Epithelial cell of esophagus (primary cell): ENCODE measurements at places on chromosomes 6 and 20.
A peak's percentile ranks its signal among the peaks of the same experiment; 100 is the strongest.

DNA sequence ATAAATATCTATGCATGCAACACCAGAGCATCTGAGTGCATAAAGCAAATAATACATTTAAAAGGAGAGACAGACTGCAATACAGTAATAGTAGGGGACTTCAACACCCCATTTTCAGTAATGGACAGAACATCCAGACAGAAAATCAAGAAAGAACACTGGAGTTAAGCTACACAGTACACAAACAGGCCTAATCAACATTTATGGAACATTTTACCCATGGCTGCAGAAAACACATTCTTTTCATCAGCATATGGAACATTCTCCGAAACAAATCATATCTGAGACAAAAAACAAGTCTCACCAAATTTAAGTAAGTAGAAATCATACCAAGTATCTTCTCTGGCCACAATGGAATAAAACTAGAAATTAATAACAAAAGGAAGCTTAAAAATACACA is 50.5 kb downstream of the REV3L start:
- no peak for DNase-seq

GRCh38 chr6:70379473-70380013 is 33.8 kb upstream of the FAM135A start:
- no peak for DNase-seq

- DNase-seq, result no peak
Observed at GRCh38 chr6:78523622-78524021, 343.7 kb upstream of the IRAK1BP1 start.

DNA sequence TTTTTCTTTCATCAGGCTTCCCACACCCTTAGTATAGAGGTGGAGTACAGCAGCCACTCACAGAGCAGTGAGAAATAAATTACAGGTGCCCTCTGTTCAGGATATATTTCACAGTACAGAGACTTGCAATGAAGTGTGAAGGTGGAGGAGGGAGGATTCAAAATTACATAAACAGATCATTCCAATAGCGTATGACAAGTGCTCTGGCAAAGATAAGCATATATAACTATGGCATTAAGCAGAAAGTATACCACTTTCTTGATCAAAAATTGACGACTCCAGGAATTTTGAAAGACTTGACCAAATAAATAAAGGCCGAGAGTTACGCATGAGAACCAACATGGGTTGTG is 108.7 kb downstream of the GPX5 start:
- DNase-seq, result no peak

GRCh38 chr6:168147205-168147738 is 68.3 kb upstream of the FRMD1 start:
- DNase-seq, result no peak

DNA sequence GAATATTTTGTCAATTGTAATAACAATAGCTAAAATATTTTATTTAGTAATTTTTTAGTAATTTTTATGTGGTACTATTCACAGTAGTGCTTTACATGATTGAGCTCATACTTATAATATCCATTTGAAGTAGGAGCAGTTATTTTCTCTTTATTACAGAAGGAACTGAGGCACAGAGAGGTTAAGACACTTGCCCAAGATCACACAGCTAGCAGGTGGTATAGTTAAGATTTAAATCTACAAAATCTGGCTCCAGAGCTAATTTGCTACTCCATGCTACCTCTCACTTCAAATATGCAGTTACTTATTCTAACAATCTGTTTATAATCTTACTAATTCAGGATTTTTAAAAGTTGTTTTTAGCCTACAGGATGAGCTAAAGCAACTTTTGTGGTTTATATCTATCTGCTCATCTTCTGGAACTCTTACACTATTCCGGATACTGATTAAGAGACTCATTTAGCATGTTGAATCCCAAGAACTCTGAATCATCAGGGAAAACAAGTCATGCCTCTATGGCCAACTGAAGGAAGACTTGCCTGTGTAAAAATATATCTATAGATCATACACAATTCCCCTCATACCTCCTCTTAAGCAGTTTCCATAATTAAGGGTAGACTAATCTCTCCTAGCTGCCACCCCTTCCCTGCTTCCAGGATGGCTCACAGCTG is 324.2 kb downstream of the UBE3D start:
- no peak for DNase-seq

GRCh38 chr6:53192682-53193188 is 44.1 kb upstream of the GCM1 start:
- no peak for DNase-seq

GRCh38 chr6:111871207-111871606 is 2.0 kb downstream of the FYN start:
- DNase-seq, result no peak

- no peak for DNase-seq
Observed at GRCh38 chr6:16471222-16471909, 233.0 kb downstream of the GMPR start.

DNA sequence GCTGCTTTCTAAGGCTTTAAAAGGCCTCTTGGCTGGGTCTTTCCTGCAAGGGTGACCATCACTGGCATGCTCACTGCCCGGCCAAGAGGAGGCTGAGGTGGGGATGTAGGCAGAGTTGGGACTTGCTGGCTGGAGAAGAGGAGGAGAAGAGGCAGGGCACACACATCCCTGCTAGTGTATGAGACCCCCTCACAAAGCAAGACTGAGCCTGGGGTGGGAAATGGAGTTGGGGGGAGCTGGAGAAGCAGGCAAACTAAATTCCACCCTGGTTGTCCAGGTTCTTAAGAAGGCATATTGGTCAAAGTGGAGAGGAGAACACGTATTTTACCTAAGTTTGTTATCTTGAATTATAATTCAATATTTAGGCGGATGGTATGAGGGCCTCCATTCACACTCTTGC is 1.7 kb upstream of the KIZ start:
- DNase-seq, result no peak

DNA sequence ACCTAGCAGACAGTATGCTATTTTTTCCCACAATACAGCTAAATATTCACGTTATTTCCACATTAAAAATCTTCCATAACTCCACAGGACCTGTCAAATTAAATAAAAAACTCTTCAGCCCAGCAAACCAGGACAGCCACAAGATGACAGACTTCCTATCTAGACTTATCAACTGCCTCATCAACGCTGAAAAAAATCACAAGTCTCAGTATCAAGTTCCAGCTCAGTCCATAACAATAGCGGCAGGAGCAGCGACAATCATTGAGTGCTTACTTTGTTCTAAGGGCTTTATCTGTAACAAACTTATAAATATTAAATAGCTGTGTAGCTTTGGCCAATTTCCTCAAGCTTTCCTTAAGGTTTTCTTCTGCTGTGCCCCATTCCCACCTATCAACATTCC is 24.7 kb downstream of the RCAN2 start:
- DNase-seq, result no peak

DNA sequence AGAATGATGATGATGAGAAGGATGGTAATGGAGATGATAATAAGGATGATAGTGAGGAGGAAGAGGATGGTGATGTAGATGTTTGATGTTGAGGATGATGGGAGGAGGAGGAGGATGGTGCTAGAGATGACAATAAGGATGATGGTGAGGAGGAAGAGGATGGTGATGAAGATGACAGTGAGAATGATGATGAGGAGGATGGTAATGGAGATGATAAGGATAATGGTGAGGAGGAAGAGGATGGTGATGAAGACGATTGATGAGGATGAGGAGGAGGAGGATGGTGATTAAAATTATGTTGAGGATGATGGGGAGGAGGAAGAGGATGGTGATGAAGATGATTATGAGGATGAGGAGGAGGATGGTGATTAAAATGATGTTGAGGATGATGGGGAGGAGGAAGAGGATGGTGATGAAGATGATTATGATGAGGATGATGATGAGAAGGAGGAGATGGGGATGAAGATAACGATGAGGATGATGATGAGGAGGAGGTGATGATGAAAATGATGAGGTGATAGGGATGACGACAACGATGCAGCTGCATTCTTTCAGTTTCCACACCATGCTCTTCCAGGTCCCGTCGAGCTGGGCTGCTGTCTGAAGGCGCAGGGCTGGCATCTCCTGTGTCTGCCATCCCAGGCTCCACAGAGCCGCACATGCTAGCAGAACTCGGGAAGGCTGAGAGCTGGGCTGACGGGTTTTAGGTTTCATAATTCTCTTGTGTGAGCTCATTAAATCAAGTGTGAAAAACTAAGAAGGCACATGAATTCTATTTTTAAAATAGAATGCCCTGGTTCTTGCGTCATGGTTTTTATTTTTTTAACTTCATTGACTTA is 274.9 kb downstream of the SMOC2 start:
- DNase-seq, result no peak

- DNase-seq, result no peak
Observed at GRCh38 chr20:47727170-47727880, 58.0 kb downstream of the SULF2 start.

DNA sequence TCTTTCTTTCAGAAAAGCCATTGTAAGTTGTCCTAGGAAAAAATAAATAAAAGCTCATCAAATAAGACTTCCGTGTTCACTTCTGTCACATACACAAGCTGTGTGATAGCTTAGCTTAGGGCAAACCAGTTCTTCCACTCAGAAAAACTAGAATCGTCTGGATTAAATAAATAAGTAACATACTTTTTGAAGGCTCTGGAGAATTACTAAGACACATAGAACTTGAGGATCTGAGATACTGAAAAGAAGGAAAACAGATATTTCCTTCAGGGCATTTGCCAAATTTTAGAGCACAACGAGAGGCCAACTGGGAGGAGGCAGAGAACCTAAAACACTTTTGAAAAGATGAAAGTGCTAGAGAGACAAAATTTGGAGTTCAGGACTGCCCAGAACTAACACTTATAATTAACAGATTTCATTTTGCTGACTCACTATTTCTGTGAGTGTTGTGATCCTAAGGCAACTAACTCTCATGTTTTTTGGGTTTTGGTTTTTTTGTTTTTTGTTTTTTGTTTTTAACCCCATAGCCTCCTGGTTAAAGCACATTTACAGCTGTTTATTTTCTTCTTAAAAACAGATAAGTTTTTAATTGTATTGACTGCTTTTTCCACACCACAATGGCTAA is 38.7 kb upstream of the THEMIS start:
- DNase-seq, result peak; percentile 51

GRCh38 chr20:56909918-56910714 is 281.0 kb downstream of the TFAP2C start:
- no peak for DNase-seq

DNA sequence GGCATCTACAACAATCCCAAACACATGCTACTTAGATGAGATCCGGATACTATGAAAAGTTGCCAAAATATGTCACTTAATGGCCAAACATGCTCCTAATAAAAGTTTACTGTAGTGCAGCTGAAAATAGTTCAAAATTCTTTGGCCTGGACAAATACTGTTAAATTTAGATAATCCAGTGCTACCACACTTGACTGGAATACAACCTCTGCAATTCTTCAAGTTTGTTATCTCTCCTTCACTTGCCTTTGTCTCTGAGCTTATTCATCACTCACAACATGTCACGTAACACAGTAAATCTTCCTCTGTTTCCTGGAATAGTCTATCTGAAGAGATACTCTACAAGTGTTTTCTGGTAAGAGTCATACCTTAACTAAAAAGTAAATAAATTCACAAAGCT is 10.5 kb upstream of the PLN start:
- DNase-seq, result no peak

GRCh38 chr6:80331522-80331921 is 225.1 kb downstream of the BCKDHB start:
- DNase-seq, result no peak

DNA sequence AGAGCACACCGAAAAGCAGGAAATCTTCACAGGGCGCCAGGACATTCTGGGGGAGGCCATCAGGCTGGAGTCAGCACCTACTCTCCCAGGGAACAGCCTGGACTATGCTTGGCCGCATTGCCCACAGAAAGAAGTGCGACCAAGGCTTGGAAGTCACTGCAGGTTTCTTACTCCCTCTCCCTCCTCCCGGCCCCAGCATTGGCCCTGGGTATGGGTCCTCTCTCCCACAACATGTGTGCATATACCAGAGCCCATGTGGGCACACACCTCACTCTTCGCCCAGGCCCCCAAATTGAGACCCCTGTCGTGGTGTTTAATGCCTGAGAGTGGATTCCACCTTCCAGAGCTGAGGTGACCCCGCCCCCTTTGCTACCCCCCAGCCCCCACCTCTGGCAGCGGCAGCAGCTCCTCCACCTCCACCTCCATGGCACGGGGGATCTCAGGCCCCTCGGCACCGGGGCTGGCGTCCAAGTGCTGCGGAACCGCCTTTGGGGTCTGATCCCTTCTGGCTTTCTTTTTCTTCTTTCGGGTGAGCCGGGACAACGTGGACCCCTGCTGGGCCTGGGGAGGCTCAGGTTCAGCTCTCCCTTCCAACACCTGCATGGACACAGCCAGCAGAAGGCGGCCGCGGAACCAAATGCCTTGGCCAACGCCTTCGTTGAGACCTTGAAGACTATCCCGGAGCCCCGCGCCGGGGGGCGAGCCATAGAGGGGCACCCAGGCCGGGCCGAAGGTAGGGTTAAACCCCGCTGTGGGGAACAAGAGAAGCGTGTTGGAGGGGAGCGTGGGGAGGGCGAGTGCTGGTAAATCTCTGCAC is 15.2 kb upstream of the SPAG4 start:
- no peak for DNase-seq

- no peak for DNase-seq
Observed at GRCh38 chr6:37187321-37188022, 17.5 kb downstream of the PIM1 start.

GRCh38 chr6:142568857-142569597 is 267.2 kb downstream of the ADGRG6 start:
- peak; percentile 23 for DNase-seq

DNA sequence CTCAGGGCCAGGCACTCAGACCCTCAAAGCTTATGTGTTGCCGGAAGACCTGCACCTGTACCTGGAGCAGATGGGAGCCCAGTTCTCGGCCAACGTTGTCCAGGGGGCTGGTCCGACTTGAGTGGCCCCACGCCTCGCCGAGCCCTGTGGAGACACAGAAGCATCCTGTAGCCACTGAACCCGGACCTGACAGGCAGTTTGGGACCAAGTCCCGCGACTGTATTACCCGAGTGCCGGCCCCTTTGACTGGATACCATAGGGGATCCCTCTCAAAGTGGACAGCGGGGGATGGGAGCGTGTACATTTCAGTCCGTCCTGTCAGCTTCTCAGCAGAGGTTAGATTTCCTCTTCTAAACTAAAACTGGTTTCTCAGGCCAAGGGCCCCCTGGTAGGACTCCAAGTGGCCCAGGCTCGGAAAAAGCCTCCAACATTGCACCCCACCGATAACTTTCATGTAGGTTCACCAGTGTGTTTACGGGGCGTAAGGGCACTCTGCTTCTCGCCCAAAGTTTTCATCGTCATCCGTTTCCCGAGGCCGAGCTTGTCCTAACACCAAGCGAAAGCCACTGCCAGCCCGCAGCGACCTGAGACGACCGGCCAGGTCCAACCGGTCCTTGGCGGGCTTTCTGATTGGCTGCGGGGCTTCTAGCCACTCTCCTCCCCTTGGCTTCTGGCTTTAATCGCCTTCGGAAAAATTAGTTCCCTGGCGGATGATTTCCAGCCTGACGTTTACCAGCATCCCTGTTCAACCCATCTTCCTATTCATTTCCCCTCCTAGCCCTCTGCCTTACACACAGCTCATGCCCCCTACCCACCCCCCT is 10.8 kb downstream of the SIM1 start:
- no peak for DNase-seq
